Activated T-cell treated with anti-CD3 and anti-CD28 coated beads, Interleukin-2, amount 50 U/mL, for 1 hour (primary cell): ENCODE measurements at places on chromosomes 1 and 21.

GRCh38 chr1:61936839-61937238, 194.6 kb downstream of the PATJ start:
- DNase-seq = no peak

DNA sequence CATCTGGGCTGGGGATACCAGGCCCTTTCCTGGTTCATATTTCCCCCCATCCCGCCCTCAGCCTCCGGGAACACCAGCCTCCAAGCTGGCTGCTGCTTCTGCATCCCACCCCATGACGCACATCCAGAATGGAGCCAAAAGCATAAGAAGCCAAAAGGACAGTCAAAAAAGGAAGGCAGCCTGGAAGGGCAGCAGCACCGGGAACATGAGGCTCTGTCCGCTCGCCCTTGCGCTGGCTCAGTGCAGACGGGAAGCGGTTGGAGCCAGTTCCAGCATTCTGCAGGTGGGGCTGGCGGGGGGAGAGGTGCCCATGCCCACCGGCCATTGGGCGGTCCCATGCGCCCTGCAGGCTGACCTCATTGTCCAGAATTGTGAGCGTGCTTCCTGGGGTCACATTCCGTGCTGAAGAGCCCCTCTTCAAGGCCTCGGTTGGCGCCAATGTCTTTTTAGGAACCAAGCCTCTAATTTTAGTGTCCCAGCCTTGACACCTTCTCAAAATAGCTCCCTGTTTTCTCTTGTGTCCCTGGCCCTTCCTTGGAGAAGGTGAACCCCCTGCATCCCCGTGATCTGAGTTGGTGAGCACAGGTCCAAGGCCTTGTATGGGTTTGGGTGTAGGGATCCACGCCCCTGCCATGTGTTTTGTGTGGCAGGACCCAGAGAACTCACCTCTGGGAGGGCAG, 28.4 kb upstream of the NPPB start:
- DNase-seq = no peak

DNA sequence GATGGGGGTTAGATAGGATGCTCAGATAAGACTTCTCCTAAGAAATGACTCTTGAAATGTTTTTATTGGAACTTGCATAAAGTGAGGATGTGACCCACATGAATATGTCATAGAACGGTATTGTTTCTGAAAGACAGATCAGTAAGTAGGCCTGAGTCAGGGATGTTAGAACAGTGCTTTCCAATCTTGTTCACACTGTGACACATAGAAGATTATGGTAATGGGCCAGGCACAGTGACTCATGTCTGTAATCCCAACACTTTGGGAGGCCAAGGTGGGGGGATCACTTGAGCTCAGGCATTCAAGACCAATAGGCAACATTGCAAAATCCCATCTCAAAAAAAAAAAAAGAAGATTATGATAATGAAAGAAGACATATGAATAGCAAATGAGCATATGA, 32.9 kb downstream of the FMO4 start:
- no peak for DNase-seq

DNA sequence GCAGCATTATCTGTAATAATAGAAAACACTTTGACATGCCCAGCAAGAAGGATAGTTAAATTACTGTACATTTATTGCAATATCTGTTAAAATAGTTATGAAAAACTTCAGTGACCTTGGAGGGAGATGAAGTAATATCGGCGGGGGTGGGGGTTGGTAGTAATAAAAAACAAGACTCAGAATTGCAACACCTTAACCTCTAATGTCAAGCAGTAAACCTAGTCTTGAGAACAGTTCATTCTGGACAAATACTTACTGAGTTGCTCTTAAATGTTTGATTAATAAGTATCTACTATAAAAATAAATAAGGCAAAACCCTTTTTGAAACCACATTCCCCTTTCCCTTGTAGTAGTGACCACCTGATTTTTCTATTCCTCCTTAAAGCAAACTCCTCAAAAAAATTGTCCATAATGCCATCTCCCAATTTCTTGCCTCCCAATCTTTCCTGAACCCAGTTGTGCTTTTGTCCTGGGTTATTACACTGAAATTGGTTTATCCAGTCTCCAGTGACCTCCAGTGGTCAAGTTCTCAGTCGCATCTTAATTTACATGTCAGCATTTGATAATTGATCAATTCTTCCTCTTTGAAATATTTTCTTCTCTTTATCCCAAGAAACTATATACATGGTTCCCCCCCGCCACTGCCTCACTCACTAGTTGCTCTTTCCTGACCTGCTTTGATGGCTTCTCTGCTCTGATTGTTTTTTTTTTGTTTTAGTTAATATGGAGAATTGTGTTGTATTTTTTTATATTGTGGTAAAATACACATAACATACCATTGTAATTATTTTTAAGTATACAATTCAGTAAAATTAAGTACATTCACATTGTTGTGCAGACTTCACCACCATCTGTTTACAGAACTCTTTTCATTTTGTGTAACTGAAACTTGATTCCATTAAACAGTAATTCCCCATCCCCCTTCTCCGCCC, 36.8 kb downstream of the RAP1A start:
- DNase-seq = no peak

GRCh38 chr1:65440915-65441314, 20.4 kb downstream of the LEPR start:
- no peak for DNase-seq
